Fibroblast of lung (primary cell): ENCODE measurements at places on chromosomes 12 and 14. TPM values are rescaled to one million over a fixed set of nuclear protein-coding genes. Genes with fewer than 3 reads are reported as not detected.

The RIPK3 gene
- total RNA-seq = 0.26 and 0.33 TPM in 2 replicates

The IKZF4 gene
- 0.51 and 2.0 TPM in 2 replicates for total RNA-seq

The TEX22 gene
- total RNA-seq = 0.33 and 0.51 TPM in 2 replicates

The RPS6KA5 gene
- 1.0 and 2.0 TPM in 2 replicates for total RNA-seq

The TMCC3 gene
- 0.33 and 0.51 TPM in 2 replicates for total RNA-seq
